Cardiac muscle cell (in vitro differentiated cells and primary cell): ENCODE measurements at places on chromosomes 12 and 14. TPM values are rescaled to one million over a fixed set of nuclear protein-coding genes. Genes with fewer than 3 reads are reported as not detected.

DNA sequence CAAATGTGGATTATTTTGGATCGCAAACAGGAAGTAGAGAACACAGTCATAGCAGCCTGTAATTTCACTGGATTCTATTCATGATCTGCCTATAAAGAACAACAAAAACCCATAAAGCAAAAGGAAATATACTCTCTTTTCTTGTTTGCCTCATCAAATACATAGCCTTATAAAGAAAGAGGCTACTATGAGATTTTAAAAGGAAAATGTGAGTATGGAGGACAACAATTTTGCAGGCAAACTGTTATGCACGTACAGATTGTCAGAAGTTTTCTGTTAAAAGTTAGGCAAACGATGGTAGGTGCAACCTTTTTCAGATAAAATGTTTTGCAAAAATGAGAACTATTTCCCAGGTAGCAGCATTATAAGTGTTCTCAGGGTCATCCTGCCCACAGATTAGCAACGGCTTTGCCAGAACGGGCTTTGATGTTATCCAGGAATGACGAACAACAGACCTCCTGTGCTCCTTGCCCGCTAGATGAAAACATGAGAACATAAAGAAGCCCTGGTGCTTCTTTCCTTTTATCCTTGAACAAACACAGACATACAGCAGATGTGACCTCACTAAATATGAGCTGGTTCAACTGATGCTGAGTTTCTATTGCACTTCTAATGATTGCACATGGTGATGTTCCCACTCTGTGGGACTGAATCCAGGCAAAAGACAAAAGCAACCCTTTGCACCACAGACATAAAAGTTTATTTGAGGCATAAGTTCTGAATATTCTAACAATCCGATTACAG lies 88.1 kb downstream of the ITPR2 start:
- no peak for DNase-seq

DNA sequence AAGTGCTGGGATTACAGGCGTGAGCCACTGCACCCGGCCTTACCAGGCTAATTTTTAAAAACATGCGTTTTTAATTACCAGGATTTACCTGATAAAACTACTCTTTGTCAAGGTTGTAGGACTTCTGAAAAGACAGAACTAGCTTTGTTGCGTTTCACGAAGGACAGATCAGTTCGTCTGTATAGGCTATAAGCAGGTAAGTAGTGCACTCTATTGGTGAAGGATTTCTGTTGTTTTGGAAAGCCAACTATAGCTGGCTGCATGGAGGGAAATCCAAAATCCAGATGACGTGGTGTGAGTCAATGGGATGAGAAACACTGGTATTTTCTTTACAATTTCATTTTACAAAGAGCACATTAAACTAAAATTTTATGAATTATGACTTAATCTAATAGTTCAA lies 14.6 kb downstream of the GNPNAT1 start:
- DNase-seq = no peak

DNA sequence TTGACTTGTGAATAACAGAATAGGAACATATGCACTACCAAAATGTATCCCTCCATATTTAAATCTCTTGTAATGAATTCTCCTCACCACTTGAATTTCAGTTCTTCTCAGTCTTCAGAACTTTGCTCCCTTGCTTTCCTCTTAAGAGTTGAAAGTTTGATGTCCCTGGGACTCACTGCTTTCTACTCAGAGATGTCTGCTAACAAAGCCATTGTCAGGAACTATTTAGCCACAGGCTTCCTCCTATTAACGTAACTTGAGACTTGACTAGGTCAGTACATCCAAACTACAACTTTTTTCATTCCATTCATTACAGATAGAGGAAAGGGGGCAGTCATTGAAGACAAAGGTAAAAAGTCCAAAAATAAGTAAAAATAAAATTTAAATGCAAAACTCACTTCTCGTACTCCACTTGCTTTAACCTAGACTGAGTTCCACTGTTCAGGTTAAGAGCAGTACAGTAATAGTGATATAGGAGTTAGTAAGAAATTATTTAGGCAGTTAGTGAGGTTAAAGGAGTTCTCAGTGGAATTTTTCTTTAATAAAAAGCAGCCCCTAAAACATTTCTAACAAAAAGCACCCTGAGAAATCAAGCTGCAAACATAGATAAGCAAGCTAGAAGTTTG lies 364.2 kb downstream of the SOX5 start:
- DNase-seq = no peak

DNA sequence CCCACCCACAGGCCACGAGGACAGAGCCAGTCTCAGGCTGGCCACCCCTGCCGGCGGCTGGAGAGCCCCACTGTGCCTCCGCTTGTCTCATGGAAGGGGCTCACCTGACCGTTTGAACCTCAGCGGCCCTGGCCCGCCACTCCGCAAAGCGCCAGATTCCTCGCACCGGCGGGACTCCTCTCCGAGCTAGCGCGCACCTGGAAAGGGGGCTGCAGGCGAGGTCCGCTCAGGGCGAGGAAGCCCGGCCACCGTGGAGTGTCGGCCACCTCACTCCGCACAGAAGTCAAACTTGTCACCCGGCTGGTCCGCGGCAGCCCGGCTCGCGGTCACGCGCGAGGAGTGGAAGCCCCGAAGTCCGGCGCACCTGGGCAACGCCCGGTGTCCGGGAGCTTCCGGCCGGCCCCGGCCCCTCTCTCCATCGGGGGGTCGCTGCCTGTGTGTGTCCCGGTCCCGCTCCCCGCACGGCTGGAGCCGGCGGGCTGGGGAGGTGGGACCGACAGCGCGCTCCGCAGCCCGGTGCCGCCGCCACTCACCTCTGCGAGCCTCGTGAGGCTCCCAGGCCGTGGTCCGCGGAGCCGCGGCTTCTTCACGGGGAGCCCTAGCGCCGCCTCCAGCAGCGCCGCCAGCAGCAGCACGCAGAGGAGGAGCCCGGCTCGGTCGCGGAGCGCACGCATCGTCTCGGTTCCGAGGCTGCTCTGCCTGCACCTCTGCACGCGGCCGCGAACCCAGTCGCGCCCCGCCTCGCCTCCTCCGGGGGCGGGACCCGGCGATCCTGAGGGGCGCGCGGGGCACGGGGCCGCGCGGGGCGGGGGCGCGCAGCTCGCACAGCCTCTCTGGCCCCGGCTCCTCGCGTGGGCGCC lies at the start of gene ISM2:
TSS of gene ISM2 (minus strand) at position 697 of the 860 bp plus-strand sequence. CDS start at position 674, 23 bp downstream.
- DNase-seq = peak; percentile 56

- DNase-seq = no peak
Observed at GRCh38 chr12:94195483-94195882, 47.1 kb downstream of the PLXNC1 start.

DNA sequence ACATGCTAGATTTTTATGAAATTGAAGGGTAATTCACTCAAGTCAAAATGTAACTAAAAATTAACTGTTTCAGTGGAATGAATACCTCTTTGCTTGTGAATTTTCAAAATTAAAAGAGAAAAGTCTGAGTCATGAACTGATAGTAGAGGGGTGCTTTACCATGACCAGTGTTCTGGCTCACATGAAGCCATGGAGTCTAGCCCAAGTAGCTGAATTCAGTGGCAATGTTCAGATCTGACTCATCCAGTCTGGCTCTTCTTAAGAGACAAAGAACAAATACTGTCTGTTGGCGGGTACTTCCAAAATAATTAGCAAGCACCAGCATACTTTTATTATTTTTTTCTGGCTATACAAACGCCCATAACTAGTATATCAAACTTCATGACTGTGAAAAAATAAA lies 366.3 kb upstream of the GARIN6 start:
- no peak for DNase-seq

GRCh38 chr14:86604561-86604960 lies 1074.6 kb downstream of the FLRT2 start:
- no peak for DNase-seq

DNA sequence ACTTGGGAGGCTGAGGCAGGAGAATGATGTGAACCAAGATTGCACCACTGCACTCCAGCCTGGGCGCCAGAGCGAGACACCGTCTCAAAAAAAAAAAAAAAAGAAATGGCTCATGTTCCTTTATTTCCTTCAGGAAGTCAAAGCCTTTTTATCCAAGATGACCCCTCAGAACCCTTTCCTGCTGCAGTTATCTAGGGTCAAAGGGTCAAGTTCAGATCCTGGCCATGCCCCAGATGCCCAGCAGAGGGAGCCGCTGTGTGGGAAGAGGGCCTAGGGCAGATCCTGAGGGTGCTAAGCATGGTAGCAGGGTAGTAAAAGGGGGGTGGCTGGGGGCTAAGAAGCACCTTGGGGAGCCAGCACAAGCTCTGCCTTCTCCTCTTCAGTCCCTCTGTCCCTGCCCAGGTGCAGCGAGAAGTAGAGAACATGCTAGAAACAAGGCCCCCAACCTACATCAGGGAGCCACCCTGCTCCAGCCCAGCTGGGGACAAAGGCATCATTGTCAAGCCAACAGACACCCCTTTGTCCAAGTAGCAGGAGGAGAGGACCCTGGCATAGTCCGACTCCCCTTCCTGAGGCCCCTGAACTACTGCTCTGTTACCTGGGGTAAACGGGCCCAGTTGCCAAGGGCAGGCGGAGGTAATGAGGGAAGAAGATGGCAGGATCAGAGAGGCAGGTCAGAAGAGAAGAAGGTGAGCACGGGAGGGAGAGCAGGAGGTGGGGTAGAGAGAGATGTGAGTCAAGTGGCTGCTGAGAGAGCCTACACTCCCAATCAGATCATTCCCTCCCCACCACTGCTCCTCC lies 6.5 kb downstream of the NFE2 start:
- peak; percentile 31 for DNase-seq

- no peak for DNase-seq
Observed at GRCh38 chr12:62711631-62712241, 223.2 kb downstream of the PPM1H start.

DNA sequence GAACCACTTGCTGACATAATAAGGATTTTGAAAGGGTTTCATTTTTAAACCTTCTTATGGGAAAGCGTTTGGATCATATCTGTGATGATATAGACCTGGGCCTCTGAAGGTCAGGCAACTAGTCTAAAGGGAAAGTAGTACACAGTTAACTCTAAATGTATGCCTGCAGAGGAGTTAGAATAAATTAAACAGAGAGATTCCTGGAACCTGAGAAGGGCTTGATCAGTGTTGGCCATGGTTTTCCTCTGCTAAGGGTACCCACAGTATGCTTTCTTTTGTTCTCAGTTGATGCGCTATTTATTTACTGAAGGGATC lies 14.4 kb upstream of the POLR3B start:
- DNase-seq = no peak

GRCh38 chr14:57831981-57832380 lies 33.9 kb downstream of the SLC35F4 start:
- DNase-seq = no peak

GRCh38 chr12:132429602-132429945 lies 60.4 kb upstream of the FBRSL1 start:
- peak; percentile 42 for DNase-seq

DNA sequence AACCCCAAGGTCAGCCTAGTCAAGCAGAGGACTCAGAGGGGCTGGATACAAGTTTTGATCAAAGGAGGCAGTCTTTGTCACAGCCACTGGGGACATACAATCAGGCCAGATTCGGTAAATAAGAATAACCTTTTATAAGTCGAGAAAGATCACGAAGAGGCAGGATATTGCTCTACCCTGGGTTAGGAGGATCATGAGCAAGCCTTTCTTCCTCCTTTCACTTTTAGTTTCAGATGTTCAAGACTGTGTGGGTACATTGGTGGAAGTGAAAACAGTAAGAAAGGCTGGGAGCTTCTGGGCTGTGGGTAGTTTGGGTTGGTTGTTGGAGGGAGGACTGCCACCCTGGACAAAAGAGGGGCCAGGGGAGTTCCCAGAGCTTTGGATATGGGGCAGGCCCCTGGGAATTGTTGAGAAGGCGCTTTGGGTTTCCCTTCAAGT lies 127.7 kb downstream of the SNAPC1 start:
- no peak for DNase-seq

- no peak for DNase-seq
Observed at GRCh38 chr12:22130671-22131070, 84.7 kb downstream of the CMAS start.

GRCh38 chr12:131692431-131692830 lies 18.5 kb upstream of the SFSWAP start:
- no peak for DNase-seq

The TEX52 gene
- not detected in 2 replicates for total RNA-seq

The RBMS2 gene
- total RNA-seq = 8.5 and 11.4 TPM in 2 replicates

The KRT74 gene
- not detected in 2 replicates for total RNA-seq

The WIF1 gene
- not detected in 2 replicates for total RNA-seq
